HS-27A (cell line): ENCODE measurements at places on chromosomes 16 and 17.

DNA sequence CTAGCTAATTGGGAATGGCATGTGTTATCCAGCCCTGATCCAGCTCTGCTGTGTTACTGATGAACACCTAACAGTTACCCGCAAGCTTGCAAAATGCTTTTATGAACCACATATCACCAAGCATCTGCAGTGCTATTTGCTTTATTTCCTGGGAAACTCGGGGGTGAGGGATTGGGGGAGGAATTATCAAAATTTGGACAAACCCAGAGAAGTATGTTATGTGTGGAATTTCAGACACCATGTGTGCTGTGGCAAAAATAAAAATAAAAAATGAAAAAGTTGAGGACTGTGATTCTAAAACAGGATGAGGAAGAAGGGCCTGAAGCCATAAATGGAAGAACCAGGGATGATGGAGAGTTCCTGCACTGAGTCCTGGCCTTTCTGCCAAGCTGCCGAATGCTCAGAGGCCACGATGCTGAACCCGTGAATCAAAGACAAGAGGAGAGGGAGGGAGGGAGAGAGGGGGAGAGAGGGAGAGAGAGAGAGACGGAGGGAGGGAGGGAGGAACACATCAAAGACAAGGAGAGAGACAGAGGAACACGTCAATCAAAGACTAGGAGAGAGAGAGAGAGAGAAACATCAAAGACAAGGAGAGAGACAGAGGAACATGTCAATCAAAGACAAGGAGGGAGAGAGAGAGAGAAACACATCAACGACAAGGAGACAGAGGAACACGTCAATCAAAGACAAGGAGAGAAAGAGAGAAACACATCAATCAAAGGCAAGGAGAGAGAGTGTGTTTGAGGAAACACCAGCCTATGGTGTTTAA is 89.8 kb downstream of the MRM3 start:
- no peak for DNase-seq

DNA sequence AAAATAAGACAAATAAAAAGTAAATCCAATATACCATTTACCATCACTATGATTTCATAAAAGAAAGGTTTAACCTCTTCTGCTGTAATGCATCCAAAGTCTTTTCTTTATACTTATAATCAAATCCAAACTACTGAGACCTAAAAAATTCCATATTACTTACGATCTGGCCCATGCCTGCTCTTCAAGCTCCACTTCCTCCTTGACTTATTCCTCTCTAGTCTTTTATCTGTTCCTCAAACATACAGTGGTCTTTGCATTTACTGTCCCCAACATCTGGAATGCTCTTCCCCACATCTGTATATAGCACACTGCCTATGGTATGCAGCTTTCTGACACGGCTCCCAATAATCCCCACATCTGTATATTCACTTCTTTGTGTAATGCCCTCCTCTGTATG is 33.8 kb downstream of the PCTP start:
- DNase-seq = no peak

DNA sequence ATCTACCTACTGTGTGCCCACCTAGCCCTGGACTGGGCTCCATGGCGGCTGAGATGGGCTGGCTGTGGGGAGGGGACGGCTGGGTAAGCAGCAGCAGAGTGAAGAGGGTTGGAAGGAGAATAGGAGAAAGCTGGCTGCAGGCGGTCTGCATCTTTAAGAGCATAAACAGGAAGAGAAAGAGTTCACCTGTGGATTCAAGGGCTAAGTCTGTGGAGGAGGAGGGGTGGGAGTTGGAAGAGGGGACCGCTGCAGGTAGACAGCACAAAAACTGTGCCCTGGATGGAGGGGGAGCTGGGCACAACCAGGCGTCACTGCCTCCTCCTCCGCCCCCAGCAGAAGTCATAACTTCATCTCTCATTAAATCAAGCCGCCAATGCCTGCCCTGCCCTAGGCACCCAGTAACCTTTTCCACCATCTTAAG is 677 bp downstream of the SLC13A2 start:
- no peak for DNase-seq

DNA sequence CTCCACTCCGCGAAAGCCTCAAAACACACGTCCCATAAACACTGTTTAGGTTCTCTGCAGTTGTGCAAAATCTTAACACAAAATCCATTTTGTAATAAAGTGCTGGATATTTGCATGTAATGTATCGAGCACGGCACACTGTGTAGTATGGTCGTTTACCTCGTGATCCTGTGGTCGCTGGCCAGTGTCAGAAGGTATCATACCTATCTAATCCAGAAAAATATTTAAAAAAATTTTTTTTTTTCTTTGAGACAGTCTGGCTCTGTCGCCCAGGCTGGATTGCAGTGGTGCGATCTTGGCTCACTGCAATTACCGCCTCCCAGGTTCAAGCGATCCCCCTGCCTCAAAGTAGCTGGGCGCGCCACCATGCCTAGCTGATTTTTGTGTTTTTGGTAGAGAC is 996 bp downstream of the RPL38 start:
- no peak for DNase-seq

DNA sequence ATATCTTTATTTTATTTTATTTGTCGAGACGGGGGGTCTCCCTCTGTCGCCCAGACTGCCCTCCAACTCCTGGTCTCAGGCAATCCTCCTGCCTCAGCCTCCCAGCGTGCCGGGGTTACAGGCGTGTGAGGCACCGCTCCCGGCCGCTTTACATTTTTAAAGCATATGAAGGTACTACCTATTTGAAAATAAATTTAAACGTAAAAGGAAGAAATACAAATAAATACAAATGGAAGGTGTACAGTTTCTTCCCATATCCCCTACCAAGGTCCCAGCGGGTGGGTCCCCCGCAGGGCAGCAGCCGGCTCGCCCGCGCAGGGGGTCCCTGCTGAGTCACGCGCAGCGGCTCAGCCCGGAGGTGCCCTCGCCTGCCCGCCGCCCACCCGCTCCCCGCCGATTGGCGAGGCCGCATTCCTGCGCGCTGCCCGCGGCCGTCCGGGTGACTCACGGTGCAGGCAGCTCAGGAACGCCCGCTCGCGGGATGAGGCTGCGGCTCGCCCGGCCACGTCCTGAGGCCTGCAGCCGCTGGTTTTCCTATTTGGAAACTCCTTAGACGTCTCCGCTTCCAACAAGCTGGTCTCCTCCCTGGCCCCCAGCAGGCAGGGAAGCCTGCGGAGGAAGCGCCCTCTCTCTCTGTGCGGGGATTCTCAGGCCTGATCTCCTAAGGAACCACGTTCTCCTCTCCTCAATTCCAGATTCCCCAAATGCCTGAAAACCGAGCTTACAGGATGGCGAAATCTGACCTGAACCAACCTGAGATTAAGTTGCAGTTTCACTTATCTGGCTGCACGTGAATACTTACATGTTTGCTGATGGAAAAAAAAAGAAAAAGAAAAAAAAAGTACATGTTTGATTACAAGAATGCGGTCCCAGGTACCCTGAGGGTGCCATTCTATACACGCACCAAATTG is 54.8 kb upstream of the MAP3K14 start:
- peak; percentile 98 for DNase-seq

- DNase-seq = no peak
These were observed 11.4 kb upstream of the C1QL1 start for GRCh38 chr17:44979426-44979995.

GRCh38 chr17:41500131-41500911 is 5.1 kb downstream of the KRT13 start:
- DNase-seq = no peak

DNA sequence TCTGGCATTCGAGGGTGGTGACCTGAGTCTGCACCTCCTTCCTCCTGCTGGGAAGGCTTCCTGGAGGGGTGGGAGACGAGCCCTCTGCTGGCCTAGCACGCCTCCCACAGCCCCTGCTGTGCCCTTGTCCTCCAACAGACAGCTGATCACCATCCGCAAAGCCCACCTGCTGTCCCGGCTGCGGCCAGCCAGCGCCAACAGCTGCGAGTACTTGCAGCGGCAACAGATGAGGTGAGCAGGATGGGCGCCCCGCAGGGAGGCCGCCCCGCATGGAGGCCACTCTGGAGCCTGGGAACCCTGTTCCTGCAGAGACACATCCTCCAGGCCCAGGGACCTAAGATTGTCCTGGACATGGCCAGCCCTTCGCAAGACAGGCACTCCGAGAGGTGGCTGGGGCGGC is 21.6 kb downstream of the UBALD1 start:
- DNase-seq = no peak

GRCh38 chr17:81074875-81075274 is 39.9 kb downstream of the BAIAP2 start:
- no peak for DNase-seq

DNA sequence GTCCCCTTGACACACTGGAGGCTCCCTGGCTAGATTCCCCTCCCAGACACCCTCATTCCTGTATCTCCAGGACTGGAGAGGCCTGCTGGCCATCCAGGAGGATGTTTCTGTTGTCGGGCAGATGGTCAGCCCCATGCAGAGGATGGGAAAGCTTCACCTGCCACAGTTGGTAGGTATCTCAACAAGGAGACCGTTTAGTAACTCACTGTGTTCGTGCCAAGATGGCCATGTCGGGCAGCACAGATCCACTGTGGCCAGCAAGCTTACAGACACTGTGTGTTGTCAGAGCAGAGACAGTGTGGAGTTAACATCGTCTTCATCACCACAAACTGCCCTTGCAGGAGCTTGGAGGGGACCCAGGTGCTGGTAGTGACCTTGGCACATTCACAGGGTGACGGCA is 390.9 kb downstream of the SEC14L1 start:
- no peak for DNase-seq

- DNase-seq = no peak
These were observed 11.0 kb upstream of the LHX1 start for GRCh38 chr17:36926226-36926625.

- DNase-seq = no peak
These were observed 1.1 kb downstream of the DHRS11 start for GRCh38 chr17:36592716-36593321.
